GM04503 (cell line): ENCODE measurements at places on chromosomes 12 and 14.

DNA sequence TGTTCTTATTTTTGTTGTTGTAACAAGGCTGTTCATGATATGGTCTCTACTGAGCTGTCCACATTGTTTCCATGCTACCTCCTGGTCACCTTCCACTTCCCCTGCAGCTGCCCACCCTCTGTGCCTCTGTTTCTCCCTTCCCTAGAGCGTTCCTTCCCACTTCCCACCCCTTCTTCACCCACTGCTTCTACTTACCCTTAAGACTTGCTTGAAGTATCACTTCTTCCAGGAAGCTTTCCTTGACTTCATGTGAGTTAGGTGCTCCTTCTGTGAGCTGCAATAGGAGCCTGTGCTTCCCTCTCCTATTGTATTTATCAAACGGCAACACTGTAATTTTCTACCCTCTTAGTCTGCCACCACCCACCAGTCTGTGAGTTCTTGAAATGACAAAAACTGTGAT lies 286.8 kb upstream of the AMIGO2 start:
- no peak for DNase-seq

GRCh38 chr12:110896559-110896958 lies 23.8 kb downstream of the MYL2 start:
- no peak for DNase-seq

- no peak for DNase-seq
These were observed 885.3 kb upstream of the TMEM132C start for GRCh38 chr12:127381681-127382080.

GRCh38 chr12:49871263-49871561 lies 28.3 kb upstream of the BCDIN3D start:
- no peak for DNase-seq

- DNase-seq: no peak
These were observed 26.2 kb downstream of the RFLNA start for GRCh38 chr12:124321040-124321481.

- peak; percentile 12 for DNase-seq
These were observed 27.7 kb downstream of the FIGNL2 start for GRCh38 chr12:51820526-51821439.

- no peak for DNase-seq
These were observed 4.3 kb downstream of the NIN start for GRCh38 chr14:50826681-50827080.

DNA sequence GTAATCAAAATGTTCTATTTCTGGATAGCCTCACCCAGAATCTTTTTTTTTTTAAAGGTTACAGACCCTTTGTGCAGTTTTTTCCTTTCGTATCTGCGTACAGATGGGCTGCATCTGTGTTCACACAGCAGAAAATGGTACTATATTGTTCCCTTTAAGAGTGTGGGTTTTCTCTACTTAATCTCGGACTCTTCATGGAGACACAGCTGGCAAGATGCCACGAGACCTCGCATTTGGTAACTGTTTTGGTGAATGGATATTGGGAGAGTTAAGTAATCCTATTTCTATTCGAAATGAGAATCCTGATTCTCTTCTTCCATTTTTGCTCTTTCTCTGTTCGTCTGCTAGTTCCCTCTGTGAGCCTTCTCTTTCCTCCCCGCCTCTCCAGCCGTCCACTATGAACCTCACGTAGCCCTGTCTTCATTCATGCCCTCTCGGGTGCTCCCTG lies 85.7 kb downstream of the SAMD4A start:
- DNase-seq: no peak

GRCh38 chr12:59657266-59657665 lies 61.4 kb downstream of the SLC16A7 start:
- no peak for DNase-seq

DNA sequence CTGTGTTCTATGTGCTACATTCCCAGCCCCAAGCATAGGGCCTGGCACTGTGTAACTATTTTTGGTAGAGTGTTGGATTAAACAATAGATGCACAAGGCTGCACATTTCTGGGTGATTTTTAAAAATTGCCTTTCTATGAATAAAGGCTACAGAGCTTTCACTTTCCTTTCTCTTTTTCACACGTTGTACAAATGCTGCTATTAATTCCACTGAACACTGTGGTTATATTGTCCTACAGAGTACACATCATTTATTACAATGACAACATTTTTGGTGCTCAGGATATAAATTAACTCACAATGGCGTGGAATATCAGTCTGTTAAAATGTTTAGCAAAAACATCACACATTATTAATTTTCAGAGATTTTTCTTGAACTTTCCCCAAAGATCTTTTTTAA lies 3.6 kb upstream of the EML1 start:
- DNase-seq: no peak

- no peak for DNase-seq
These were observed 522.0 kb upstream of the SEL1L start for GRCh38 chr14:82055515-82056115.

DNA sequence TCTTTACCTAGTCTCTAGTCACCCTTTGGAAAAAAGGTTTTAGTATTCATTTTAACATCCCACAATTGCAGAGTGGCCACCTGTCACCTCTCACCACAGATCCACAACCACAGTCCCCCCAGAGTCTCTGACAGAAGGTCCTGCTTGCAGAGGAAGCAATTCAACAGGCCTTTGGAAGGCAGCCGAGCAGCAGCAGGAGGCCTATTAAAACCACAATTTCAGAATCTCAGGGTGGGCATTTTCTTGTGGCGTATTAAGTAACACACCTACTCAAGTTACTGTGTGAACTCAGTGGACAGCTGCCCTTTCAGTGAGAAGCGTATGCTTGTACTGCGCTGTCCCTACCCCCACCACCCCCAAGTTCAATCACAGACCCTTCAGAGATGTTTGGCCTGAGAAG lies 234.0 kb upstream of the HMGA2 start:
- no peak for DNase-seq

DNA sequence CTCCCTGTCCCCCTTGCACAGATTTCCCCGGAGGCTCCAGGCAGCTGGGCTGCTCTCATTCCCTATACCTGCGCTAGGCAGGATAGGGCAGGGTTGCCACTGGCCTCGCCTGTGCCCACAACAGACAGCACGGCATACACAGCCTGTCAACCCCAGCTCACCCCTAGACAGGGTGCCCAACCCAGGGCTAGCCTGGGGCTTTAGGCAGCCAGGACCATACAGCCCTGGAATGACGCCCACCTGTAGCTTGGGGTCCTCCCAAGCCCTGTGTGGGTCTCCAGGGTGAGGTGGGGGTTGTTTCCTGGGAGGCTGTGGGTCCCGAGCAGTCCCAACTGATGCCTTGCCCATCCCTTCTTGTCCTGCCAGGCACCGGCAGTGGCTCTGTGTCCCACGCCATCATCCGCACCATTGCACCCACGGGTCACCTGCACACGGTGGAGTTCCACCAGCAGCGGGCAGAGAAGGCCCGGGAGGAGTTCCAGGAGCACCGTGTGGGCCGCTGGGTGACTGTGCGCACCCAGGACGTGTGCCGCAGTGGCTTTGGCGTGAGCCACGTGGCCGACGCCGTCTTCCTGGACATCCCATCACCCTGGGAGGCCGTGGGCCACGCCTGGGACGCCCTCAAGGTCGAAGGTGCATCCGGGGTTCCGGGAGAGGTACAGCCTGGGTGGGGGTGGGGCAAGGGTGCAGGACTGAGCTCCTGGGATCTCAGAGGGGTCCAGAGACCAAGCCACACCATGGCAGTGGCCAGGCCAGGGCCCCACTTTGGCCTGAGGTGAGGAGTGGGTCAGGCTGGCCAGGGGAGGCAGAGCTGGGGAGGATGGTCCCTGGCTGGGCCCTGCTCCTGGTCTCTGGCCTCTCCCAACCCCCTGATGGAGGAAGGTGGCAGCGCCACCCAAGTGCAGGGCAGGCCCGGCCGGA lies 3.5 kb downstream of the TRMT61A start:
- no peak for DNase-seq

GRCh38 chr12:96698521-96698920 lies 208.5 kb upstream of the NEDD1 start:
- no peak for DNase-seq

- no peak for DNase-seq
These were observed 45.8 kb upstream of the P2RX7 start for GRCh38 chr12:121086781-121087295.

DNA sequence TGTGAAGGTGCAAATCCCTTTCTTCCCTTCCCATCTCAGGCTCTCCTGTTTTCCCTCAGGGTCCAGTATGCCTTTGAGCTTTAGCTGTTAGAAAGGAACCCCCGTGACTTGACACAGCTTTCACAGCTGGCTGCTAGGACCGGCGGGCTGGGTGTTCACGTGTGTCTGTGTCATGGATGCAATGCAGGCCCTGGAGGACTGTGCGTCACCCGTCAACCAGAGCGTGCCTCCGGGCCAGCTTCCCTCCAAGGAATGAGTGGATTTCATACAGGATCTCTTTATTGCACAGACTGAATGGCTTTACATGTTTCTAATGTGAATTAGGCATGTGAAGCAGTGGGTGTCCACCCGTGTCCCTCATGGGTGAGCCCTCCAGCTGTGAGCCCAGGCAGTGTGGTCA lies 77.4 kb downstream of the AACS start:
- DNase-seq: peak; percentile 45

DNA sequence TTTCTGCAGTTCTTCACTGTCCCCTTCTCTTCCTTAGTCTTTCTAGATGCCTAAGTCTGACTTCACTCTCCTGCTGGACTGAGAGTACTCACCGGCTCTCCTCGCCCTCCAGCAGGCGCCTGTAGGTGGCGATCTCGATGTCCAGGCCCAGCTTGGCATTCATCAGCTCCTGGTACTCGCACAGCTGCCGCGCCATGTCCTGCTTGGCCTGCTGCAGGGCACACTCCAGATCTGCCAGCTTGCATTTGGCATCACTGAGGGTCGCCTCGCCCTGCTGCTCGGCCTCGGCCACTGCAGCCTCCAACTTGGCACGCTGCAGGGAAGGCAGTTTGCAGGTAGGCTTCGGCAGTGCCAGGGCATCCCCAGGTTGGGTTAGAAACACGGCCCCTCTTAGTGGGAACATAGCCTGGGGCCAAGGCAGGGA lies 5.2 kb downstream of the KRT84 start:
- DNase-seq: no peak
